ENCODE measurements at places on chromosomes 16 and 17.

GRCh38 chr17:10793816-10794215, 10.1 kb downstream of the TMEM238L start:
- no peak for DNase-seq

DNA sequence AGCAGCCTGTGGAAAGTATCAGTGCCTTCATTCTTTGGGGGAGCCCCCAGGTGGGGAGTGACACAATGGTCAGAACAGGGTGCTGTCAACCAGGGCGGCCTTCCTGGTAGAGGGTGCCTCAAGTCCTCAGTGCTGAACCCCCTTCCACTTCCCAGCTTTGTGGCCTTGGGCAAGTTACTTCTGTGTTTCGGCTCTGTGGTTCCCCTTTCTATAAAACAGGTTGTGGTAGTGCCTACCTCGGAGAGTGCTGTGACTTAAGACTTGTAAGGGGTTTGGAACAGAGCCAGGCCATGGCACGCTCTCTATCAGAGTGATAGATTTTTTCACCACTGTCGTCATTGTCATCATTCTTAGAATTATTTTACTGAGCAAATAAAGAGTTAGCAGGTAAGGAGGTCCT, 141.1 kb downstream of the CCDC182 start:
- DNase-seq, result no peak

DNA sequence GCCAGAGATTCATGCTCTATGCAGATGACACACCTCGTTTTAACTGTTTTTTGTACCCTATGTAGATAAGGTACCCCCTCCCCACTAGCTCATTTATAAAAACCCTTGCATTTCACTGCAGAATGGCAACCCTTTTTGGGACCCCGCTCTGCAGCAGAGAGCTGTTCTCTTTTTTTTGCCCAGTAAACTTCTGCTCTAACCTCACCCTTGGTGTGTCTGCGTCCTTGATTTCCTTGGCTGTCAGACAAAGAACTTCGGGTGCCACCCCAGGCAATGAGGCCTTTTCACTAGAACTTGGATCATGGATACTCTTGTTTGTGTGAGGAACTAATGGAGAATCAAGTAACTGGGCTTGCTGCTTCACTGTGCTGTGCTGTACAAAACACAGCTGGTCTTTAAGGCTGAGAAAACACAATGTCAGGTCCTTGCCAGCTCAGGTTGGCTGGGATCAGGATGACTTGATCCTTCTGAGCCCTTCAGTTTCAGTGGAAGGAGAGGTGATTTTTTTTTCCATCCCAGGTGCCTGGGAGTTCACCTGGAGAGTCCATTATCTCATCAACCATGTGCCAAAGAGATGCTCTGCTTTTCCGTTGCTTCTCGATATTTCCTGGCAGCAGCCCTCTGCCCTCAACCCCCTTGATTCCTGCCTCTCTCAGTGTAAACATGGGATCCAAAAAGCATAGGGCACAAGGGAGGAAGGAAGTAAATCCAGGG, 133.2 kb upstream of the FAM20A start:
- DNase-seq, result no peak

DNA sequence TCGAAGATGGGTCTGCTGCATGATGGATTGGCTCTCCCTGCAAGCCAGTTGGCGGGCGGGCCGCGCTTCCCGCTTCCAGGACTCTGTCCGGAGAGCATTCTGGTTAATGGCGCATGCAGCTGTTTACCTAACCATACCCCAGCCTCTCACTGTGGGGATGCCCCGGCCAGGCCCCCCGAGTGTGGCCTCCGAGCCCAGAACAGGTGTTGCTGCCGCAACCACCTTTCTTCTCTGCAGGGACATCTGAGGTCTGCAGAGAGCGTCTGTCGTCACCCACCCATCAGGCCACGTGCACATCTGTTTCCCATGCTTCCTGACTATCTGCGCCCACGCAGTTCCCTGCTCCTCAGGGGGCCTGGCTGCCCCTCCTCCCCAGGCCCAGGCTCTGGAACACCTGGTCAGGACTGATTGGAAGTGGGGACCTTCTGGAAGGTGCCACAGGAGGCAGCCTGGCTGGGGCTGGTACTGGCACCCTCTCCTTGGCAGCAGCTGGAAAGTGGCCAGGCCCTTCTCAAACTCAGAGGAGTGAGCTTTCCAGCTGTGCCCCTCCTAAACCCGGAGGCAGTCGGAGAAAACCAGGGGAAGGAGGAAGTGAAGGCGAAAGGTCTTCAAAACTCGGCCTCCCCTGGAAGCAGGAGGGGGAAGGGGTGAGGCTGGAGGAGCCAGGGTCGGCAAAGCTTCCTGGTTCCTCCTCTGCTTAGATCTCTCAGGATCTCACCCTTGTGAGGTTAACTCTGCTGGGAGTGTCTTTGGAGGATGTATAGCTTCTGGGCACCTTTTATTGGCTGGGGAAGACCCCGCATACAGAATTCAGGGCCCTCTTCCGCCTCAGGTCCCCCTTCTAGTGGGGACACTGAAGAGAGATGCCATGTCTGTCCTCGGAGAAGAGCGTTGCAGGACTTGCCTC, 64.5 kb upstream of the CIBAR2 start:
- DNase-seq, result no peak

DNA sequence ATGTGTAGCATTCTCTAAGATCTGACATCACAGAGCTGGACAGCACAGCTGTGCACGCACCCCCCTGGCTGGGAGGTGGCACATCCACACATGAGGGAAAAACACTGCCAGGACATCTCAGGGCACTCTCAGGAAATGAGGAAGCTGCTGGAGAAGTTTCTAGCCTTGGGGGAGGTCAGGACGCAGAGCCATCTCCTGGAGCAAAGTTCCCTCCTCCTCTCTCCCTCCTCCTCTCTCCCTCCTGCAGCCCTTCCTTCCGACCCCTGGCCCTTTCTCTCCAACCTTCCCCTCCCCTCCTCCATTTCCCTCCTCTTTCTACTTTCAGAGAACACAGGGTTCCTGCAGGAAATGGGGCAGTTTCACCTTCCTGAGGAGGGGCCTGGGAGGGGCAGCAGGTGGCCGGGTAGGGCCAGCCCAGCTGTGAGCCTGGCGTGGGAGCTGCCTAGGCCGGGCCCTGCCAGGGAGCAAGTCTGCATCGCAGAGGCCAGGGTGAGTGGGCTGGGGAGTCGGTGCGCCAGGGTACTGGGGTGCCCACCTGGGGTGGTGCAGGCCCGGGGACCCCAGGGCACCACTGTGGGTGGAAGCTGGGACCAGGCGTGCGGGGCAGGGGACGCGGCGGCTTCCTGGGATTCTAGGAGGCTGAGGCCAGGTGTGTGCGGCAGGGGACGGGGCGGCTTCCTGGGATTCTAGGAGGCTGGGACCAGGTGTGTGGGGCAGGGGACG, at the start of gene DPEP1:
Gene DPEP1, plus strand, starts transcription at position 412 of the 723 bp plus-strand sequence. CDS start 16,769 bp downstream, outside the sequence.
- no peak for DNase-seq

Data from WERI-Rb-1 (cell line).